ENCODE measurements at places on chromosomes 2 and 18. TPM values are rescaled to one million over a fixed set of nuclear protein-coding genes. Genes with fewer than 3 reads are reported as not detected.

NAT8 gene
- 23.5 TPM for polyA plus RNA-seq

GPAT2 gene
- 3.5 TPM for polyA plus RNA-seq

GRCh38 chr18:8803063-8803795 is 97.9 kb downstream of the MTCL1 start:
- no peak for DNase-seq

GRCh38 chr2:28011322-28011737 is 120.8 kb downstream of the BABAM2 start:
- DNase-seq, result no peak

DNA sequence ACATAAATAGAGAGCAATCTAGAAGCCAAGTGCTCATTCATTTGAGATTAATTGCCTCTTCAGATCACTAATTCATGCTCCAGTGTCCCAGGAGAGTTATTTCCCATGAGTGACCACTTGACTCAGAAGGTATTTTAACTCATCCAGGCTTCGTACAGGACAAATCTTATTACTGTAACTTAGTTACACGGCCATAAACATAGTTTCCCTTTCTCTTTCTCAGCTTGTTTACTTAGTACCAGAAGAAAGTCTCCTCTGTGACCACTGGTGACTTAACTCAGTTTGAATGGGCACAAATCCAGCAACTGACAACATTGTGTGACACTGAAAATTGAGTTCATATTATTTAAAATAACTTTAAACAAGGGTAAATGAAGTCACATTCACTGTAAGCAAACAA is 25.3 kb downstream of the MMADHC start:
- no peak for DNase-seq

GRCh38 chr2:94987074-94988020 is 38.2 kb upstream of the MAL start:
- no peak for DNase-seq

AQP12B gene
- polyA plus RNA-seq, result 0.23 TPM

- DNase-seq, result no peak
These were observed 74.5 kb downstream of the LRRFIP1 start for GRCh38 chr2:237701859-237702390.

SCN2A gene
- 2.6 TPM for polyA plus RNA-seq

GRCh38 chr18:24195296-24196053 is 56.6 kb downstream of the CABYR start:
- DNase-seq, result no peak

- DNase-seq, result no peak
These were observed 992 bp downstream of the TSHZ1 start for GRCh38 chr18:75211626-75211952.

All from left renal pelvis (tissue), 4 donors.